ENCODE measurements at places on chromosomes 2 and 18. TPM values are rescaled to one million over a fixed set of nuclear protein-coding genes. Genes with fewer than 3 reads are reported as not detected.

The AMER3 gene
- not detected for total RNA-seq

The ZC3H6 gene
- 18.7 TPM for total RNA-seq

The DES gene
- not detected for total RNA-seq

The IL1A gene
- 0.17 TPM for total RNA-seq

The FTCDNL1 gene
- total RNA-seq: 0.32 TPM

- no peak for DNase-seq
Observed at GRCh38 chr2:165044505-165045303, 89.4 kb upstream of the SLC38A11 start.

DNA sequence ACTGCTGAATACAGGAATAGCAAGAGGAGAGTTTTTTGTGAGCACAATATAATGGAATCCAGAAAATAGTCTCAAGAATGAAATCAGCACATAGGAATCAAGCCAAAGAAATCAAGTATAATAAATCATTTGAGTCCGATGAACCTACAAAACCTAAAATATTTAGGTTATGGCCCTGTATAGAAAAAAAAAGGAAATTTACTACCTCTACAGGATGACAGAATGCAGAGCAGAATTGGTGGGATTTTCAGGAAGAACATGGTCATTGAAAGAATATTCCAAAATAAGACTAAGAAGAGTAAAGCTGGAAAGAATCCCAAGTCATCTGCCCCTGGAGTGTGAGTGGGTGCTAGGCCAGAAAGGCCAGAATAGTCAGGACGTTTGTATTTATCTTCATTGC lies 1041.2 kb upstream of the CDH2 start:
- no peak for DNase-seq

- DNase-seq: no peak
Observed at GRCh38 chr18:48927286-48928080, 23.3 kb downstream of the SMAD7 start.

DNA sequence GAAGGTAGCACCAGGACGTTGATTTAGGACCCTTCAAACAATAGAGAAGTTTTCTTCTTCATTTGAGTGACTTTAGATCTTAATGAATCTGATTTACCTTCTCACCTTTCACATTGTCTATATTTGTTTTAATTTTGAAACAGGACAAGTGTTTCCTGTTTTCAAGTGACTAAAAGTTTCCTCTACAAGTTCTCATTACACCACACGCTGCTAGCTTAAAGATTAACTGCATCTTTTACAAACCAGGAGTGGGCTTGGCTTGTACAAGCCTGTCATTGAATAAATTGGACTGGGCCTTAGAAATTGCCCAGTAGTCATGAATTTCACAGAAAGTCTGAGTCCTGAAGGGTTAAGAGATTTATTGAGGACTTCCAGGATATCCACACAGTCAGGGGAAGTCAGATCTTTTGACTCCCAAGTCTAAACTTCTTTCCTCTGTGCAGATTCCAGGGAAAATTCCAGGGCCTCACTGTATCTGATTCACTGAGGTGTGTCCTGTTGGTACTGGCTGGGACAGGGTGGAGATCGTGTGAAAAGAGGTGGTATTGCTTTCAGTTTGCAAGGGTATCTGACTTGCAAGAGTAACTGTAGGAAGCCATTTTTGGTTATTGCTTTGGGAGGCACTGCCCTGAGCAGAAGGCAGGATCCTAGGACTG lies 3.4 kb downstream of the SGPP2 start:
- peak; percentile 11 for DNase-seq

GRCh38 chr2:120287183-120288015 lies 34.7 kb downstream of the RALB start:
- DNase-seq: no peak
